ENCODE measurements at places on chromosomes 2 and 18.
A peak's percentile ranks its signal among the peaks of the same experiment; 100 is the strongest.

GRCh38 chr2:71605781-71606241, 152.4 kb downstream of the DYSF start:
- no peak for DNase-seq

DNA sequence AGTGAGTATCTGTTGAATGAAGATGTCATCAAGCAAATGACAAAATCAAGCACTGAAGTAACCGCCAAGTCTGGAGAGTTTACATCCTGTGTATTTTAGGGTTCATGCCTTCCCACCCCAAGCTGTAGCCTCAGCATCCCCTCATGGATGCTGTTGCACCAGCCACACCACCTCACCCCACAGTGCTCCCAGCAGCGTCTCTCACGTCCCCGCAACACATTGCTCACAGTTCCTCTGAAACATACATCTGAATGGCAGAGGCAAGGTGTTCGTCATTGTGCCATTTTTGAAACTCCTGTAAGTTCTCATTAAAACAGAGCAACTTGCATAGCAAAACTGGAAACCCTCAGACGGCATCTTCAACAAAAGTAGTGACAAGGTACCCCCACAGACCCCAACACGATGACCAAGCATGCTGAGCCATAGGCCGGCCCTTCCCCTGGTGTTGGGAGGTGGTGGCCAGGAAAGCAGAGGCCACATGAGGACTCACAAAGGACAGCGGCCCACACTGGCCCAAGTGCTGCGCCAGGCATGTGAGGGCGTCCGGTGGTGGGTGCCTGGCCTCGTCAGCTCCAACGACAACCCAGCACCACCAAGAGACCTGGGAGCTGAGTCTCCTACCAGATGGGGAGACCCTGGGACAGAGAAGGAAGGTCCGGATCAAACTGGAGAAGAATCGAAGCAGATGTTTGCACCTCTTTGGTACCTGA, 456.5 kb downstream of the EIPR1 start:
- no peak for DNase-seq

DNA sequence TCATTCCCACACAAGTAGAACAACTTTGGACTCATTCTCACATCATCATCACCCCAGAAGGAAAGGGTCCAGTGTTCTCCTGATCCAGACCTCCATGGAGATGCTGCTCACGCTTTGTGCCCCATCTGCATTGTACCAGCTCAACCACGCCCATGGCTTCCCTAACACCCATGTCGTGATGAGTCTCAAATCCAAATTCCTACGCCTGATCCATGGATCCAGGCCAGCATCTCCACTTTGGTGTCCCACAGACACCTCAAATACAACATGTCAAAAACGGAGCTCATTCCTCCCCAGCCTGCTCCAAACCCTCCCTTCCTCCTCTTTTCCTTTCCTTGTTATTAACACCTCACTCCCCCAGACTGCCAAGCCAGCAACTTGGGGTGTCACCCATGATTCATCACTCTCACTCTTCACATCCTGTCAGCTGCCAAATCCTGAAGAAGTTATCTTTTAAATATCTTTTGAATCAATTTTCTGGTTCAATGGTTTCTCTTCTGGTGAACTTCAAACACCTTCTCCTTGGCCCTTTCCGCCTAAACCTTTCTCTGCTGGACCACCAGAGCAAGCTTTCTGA, 30.2 kb upstream of the FAM124B start:
- DNase-seq = no peak

- DNase-seq = no peak
These were observed 27.0 kb upstream of the MTX2 start for GRCh38 chr2:176242276-176242675.

DNA sequence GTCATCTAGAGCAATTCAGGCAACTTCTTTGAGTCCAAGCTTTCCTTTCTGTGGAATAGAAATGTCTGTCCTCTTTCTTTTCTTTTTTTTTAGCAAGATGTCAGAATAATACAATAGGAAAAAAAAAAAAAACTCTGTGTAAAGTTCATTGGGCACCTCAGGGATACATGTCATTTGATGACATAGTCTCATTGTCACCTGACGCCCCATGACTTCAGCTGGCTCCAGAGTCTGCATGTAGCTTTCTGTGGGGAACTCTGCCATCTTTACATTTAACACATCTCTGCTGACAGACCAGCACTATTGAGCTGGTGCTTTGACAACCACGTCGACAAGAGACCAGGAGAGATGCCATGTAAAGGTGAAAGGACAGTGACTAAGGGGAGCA, 172.5 kb upstream of the KLF7 start:
- DNase-seq = no peak

DNA sequence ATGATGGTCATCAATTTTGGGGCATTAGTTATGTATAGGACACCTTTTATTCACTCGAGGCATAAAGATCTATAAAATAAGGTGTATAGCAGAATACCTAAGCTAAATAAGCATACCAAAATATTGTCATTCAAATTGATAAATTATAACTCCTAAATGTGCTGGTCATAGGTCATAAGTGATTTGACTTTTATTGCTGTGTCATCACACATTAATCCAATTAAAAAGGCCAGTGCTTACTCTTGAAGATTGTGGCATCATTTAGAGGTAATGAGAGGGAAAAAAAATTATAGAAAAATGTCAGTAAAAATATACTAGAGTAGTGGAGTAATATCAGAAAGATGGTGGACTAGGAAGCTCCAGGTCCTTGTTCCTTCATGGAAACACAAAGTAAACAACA, 346.9 kb upstream of the LRRTM1 start:
- DNase-seq = no peak

GRCh38 chr2:235334179-235334578, 159.7 kb upstream of the AGAP1 start:
- no peak for DNase-seq

GRCh38 chr2:147297820-147298219, 547.0 kb upstream of the ACVR2A start:
- DNase-seq = no peak

- DNase-seq = no peak
These were observed 602.3 kb downstream of the TMEM182 start for GRCh38 chr2:103364177-103364576.

GRCh38 chr18:23280844-23281243, 145.6 kb downstream of the CABLES1 start:
- no peak for DNase-seq

DNA sequence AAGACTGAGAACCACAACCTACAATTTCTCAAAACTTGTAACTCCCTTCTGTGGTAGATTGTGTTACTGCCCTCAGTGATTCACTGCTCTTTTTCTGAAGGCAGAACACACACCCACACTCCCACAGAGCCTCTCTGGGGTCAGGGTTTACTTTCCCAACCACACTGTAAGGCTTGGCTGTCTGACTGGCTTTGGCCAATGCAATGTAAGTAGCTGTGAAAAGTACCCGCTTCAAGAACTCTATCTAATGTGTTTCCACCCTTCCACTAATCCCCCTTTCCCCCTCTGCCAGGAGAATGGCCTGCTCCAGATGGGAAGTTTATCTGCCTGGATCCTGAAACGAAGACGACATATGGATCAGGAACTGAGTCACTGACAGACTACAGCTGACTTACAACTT, 222.7 kb downstream of the CDH2 start:
- DNase-seq = no peak

DNA sequence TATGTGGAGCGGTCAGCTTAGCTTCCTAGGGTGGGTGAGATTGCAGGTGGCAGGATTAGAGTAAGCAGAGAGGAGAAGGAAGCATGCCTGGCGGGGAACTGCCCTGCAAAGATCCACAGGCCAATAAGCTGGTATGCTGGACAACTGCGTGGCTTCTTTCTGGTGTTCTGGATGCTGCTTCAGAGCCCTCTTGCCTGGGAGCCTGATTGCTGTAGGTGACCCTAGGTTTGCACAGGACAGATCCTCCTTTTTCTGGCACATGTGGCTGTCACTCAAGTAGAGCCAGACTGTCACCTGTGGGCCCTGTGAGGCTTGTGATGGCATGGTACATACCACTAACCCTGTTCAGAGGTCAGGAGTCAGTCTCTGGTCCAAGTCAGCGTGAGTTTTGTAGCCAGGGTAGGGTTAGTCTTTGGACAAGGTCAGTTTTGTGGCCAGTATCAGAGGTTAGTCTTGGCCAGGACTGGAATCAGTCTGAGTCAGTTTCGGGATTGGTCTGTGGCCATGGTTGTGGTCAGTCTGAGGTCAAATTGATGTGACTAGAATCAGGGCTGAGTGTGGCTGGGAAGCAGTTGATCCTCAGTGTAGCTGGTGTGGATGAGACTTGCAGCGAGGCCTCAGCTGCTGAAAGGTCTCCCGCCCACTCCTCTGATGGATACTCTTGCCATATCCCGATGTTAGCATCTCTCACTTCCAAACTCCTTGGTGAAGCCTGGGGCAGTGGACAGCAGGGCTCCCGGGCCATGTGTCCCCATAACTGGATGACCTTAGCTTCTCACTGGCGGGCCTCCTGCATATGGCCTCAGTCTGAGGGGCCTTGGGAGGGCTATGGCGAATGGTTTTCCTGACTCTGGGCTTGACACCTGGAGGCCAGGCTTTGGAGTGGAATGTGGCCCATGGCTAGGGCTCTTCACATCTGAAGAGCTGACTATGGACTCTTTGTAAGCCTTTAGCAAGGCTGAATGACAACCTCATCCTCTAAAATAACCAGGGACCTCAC, 260.5 kb downstream of the DYSF start:
- DNase-seq = no peak

GRCh38 chr2:100721693-100722092, 98.2 kb upstream of the NPAS2 start:
- DNase-seq = no peak

- DNase-seq = no peak
These were observed 159.7 kb upstream of the CCDC195 start for GRCh38 chr2:224875841-224876240.

DNA sequence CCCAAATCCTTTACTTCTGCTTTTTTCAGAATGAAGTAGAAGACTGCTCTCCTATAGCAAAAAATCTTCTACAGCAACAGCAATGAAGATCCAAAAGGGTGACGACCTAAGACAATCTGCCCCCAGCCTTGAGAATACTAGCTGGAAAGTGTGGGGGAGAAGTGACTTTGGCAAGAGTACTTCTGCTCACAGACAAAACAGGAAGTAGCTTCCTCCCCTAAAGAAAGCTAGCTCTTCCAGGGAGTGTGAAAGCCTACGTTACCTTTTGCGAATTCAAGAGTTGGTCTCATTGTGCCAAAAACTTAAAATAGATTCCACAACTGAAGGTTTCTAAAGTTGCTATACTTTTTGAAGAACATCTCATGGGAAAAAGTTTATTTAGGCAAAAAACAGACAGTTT, 1069.2 kb upstream of the CHAC2 start:
- DNase-seq = no peak

DNA sequence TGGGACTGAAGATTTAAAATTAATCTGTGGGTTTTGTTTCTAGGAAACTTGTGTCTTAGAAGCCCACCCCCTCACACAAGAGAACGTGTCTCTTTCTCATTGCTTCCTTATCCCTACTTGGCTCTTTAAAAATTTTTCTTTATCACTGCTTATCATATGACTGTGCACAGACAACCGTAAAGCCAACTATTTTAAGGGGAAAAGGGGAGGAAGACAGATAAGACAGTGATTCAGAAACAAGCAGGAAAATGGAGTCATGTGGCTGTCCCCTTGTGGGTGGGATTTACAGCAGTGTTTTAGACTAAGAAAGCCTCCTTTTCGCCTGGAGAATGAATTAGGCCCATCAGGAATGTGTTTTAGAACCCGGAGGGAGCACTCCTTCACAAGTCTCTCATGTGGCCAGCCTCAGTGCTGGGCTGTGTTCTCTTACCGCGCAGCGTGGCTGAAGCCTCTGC, 17.6 kb downstream of the PRKCE start:
- DNase-seq = no peak

DNA sequence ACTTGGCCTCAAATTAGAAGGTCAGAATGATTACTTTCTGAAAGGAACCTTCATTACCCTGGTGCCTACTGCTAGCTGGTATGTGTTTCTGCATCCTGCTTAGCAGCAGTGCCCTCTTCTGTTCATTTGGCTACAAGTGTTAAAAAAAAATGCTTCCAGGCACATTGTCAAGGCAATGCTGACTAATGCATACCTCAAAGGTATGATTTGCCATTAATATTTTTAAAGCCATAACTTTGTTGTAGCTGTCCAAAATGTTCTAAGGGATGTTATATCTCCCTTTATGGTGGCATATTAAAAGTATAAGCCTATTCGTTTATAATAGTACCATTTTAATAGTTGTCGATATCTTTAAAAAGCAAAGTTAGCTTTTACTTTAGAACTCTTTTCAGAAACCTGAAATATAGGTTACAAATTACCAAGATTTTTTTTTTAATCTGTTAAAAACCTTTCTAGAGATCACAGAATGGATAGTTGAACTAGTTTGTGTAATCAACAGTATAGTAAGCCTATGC, 52.0 kb upstream of the FAM171B start:
- DNase-seq = peak; percentile 1
